ENCODE measurements at places on chromosomes 4 and X.

DNA sequence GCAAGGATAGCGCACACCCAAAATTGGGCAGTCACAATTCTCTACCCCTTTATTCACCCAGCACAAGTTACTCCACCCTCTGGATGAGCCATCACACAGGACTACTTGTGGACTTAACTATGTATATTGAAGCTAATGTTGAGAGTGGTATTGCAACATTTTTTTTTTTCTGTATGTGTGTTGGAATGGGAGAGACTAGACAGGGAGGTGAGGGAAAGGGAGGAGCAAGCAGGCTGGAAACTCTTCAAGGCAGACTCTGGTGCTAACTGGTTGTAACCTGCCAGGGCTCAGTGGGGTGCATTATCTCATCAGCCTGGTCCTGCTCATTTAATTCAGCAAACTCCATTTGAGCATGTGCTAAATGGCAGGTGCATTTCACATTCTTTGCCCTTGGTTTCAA lies 18.4 kb upstream of the CWH43 start:
- DNase-seq = no peak

DNA sequence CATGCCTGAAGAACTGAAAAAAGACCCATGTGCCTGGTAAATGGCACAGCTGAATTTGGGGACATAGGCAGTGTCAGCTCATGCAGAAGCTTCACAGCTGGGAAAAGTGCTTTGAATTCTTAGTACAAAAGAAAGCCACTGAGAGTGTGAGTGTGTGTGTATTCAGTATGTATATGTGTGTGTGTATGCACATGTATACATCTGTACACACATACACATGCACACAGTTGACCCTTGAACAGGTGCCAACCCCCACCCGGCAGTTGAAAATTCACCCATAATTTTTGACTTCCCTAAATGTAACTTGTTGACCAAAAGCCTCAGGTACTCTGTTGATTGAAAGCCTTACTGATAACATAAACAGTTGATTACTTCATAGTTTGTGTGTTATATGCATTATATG lies 49.5 kb upstream of the ENPP6 start:
- DNase-seq = no peak

DNA sequence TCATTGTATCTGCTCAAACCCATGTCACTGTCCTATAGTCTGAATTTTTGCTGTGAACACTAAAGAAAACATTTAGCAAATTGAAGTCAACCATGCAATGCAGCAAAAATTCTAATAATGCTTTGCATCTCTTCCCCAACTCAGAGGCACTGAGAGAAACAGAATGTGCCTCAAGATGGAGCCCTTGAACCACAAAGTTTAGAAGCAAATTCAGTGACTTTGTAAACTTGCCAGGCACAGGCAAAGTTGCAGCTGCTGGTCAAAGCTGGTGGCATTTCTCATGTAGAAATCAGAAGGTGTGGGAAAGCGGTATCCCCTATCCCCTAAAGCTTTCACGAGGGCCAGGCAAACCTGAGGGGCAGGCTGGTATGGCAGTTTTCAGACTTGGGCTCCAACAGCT lies 121.7 kb upstream of the DIPK2B start:
- no peak for DNase-seq

DNA sequence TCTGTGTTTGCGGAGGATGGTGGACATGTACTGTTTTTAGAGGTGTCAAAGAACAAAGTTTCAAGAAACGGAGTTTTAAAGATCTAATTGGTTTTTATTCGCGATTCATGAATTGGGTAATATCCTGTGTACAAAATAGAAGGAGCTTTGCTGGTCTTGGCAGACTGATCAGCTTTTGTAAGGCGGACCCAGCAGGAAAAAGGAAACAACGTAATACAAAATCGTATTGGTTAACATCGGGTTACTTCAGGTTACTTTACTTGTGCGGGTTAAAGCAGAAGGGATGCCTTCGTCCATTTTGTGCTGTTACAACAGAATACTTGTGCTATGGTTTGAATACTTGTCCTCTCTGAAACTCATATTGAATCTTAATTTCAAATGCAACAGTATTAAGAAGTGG lies 11.4 kb upstream of the NYX start:
- DNase-seq = no peak

DNA sequence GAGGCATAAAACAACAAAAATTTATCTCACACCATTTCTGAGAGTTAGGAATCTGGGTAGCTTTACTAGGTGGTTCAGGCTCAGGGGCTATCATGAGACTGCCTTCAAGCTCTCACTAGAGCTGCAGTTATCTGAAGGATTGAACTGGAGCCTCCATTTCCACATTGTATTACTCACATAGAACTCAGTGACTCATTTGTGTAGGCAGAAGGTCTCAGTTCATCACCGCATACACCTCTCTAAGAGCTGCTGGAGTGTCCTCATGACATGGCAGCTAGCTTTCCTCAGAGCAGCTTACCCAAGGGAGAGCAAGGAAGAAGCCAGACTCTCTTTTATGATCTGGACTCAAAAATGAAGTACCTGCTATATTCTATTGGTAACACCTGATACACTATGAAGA lies 389.2 kb downstream of the IQCM start:
- DNase-seq = no peak

GRCh38 chr4:80094191-80094590 lies 21.2 kb upstream of the ANTXR2 start:
- no peak for DNase-seq

DNA sequence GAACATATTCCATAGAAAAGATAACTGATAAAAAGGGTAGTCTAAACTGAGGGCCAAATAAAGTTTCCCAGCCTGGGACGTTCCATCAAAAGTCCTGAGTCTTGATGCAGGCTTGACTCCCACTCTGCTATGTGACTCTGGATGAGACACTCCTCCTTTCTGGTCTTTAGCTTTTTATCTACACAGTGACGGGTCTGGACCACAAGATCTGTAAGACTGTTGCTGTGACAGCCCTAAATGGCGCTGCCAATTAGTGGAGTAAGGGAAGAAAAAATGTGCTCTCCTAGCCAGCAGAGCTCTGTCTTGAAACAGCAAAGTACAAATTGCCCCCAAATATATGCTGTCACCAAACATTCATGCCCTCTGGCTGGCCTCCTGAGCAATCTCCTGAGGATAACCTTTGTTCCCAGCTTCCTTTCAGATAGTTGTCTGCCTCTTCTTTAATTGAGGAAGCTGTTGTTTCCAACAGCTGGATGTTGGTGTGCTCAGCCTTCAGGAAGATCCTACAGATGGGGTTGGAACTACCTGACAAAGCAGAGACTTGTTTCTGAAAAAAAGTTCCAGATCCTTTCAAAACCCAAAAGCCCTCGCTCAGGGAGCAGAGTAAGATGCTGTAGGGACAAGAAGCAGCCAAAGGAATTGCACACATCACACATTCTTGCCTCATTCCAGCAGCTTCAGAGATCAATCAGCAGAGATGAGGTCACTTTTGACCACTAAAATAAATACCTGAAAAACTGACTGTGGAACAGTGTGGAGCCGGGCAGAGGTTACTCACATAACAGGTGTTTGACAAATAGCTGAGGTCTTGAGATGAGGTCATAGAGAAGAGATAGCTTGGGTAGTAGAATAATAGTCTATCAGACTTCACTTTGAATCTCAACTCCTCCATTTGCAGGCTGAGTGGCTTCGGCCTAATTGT lies 383.4 kb upstream of the FGF13 start:
- no peak for DNase-seq

GRCh38 chr4:119206178-119206577 lies 6.3 kb upstream of the USP53 start:
- DNase-seq = no peak

DNA sequence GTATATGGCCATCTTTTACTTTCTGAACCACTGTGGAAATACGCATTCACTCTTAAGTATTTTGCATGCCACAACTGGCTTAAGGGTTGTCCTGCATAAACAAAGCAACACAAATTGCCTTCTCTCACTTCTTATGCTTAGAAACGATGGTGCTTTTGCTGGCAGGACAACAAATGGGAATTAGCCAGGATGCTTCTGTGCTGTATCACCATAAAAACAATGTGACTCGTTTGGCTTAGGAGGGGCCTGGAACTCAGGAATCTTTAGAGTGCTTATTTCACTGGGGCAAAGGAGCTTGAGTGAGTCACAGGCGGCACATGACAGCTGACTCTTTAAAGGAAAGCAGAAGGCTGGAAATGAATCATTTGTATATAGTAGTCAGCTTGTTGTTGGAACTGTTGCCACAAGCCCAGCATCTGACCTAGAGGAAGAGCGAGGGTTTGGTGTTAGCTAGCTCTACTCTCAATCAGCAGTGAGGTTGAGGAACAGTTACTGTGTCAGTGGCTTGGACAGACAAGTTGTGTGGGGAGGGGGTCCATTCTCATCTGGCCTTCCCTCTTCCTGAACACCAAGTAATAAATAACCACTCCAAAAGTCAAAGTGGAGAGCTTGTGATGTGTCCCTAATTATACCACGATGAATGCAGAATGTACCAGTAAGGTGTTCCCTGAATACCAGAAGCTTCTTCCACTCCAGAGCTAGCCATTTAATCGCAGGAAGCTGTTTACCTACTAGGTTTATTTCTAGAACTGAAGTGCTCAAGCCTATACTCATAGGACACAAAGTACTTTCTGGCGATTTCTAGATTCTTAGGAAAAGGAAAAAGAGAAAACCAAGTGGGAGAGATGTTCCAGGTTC lies 293.1 kb downstream of the CAMK2D start:
- no peak for DNase-seq

DNA sequence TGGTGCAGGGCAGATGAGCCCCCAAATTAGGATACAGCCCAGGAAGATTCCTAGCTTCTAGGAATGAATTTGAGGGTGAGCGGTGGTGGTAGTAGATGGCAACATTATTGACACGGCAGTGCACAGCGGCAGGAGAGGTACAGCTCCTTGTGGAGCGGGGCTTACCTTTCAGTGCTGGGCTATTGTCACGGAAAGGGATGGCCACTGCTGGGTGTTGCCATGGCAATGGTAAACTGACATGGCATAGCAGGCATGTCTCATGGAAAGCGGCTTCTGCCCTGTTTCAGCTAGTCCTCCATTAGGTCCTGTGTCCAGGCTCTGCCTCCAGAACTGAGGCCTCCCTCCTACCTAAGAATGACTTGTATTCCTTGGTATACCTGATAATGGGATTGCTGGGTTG lies 81.8 kb upstream of the WDR1 start:
- no peak for DNase-seq

All from memory B cell (primary cell).